HEK293T (cell line): ENCODE measurements at places on chromosomes 6 and 20.

- no peak for DNase-seq
These were observed 33.3 kb downstream of the BPIFB1 start for GRCh38 chr20:33316343-33316742.

- DNase-seq: no peak
These were observed 25.7 kb upstream of the TCFL5 start for GRCh38 chr20:62887152-62887859.

DNA sequence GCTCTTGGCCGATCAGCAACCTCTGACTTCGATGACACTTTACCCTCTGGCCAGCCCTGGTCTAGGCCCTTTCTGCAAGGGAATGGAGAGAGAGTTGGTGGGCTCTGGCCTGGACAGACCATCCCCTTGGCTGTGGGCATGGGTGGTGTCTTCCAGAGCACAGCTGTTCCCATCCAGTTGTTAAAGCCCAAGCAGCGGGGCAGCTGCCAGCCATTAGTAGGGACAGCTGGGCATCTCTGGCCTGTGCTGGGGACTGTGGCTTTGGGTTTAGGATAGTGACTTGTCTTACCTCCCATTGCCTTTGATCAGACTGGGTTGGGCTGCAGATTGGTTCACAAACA lies 2.8 kb downstream of the CDC25B start:
- no peak for DNase-seq

- DNase-seq: no peak
These were observed 83.3 kb upstream of the NHSL1 start for GRCh38 chr6:138582573-138582972.

DNA sequence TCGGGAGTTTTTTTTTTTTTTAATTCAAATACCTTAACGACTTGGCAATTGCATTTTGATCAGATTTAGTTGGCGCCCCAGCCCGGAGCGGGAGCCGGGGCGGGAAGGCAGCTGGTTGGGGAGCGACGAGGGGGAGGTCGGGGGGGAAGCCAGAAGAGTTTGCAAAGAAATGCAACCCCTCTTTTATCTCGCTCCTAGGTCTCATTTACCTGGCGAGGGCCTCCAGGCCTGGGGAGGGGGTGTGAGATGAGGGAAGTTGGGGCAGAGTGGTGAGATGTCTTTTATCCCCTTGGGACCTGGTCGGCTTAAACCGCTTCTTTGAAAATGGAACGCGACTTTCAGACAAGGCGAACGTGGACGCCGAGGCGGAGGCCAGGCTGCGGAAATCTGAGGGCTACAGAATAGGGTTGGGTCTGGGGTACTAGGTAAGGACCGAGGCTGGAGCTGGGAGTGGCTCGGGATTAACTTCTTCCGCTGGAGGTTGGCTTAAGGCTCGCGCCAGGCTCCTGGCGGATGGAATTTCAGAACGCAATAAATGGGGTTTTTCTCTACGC lies 40.3 kb downstream of the NCR2 start:
- no peak for DNase-seq

GRCh38 chr20:41150664-41151063 lies 13.3 kb downstream of the PLCG1 start:
- DNase-seq: no peak

DNA sequence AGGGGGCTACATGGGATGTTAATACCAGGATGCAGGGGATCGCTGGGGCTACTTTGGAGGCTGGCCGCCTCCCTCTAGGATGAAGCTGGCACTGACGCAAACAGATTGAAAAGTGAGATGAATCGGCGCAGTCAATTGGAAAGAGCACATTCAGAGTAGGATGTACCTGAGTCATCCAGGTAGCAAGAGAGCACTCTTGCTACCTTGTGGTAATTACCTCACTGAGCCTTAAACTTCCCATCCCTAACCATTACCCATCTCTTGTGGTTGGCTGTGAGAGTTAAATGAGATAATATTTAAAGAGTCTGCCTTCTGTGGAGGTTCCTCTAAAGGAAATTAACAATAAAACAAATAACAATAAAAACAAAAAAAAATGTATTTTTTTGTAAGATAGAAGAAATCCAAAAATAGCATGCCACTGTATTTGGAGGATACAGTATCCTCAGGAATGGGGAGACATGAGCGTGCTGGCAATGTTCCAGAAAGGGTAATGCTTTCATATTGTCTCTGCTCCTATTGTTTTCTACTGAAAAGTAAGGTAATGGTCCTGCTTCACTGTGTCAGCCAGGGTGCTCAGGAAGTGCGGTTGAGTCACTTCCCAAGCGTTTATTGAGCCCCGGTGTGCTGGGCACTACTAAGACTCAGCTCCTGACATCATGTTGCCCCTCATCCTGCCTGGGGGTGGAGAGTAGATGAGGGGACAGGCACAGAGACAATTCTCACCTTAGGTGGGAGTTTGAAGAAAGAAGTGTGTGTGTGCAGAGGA lies 301.1 kb downstream of the EYA4 start:
- DNase-seq: no peak

- no peak for DNase-seq
These were observed 6.8 kb upstream of the RIPK1 start for GRCh38 chr6:3061501-3061941.
